ENCODE measurements at places on chromosomes 16 and 17.

- DNase-seq: no peak
These were observed 146.1 kb downstream of the SDK2 start for GRCh38 chr17:73498176-73498575.

GRCh38 chr17:42548070-42548837 is 4.5 kb upstream of the HSD17B1 start:
- no peak for DNase-seq

- DNase-seq: peak; percentile 57
These were observed 19.5 kb downstream of the ATP2A3 start for GRCh38 chr17:3944485-3945388.

- peak; percentile 35 for DNase-seq
These were observed 14.6 kb downstream of the SRCIN1 start for GRCh38 chr17:38590988-38591758.

DNA sequence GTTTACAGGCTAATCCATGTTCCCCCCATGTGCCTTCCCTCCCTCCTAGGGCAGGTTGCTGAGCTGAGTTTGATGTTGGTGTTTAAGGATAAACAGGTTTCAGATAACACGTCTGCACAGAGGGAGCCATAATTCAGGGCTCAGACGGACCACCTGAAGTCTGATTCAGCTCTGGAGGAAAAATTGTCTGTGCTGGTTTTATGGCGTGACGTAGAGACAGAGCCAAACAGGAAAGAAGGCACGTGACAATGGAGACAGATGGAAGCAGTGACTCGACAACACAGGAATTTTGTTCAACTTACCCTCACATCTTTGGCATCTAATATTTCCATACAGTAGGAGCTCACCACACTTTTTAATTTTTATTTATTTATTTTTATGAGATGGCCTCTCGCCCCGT is 10.7 kb upstream of the USP10 start:
- peak; percentile 77 for DNase-seq

GRCh38 chr16:4693956-4694641 is 737 bp downstream of the NUDT16L1 start:
- peak; percentile 43 for DNase-seq

GRCh38 chr17:57286399-57287105 is 30.2 kb downstream of the MSI2 start:
- DNase-seq: no peak

GRCh38 chr17:51398687-51399086 is 138.3 kb downstream of the UTP18 start:
- no peak for DNase-seq

DNA sequence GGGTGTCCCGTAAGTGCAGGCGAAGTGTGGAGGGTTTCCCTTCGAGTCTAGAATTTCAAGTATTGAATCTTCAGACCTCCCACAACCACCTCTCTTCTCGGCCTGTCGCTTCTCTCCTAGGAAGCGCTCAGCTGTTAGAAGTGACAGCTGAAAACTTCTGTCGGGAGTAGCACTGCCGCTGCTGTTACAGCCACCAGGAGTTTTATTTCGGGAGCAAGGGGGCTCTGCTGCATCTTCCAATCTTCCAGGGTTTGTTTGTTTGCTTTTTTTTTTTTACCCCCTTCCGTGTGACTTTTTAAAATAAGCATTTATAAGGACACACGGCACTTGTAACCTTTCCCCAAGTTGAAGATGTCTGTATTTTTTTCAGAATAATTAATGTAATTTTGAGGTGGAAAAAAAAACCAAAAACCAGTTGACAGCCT is 767 bp downstream of the RPS6KB1 start:
- DNase-seq: peak; percentile 29

DNA sequence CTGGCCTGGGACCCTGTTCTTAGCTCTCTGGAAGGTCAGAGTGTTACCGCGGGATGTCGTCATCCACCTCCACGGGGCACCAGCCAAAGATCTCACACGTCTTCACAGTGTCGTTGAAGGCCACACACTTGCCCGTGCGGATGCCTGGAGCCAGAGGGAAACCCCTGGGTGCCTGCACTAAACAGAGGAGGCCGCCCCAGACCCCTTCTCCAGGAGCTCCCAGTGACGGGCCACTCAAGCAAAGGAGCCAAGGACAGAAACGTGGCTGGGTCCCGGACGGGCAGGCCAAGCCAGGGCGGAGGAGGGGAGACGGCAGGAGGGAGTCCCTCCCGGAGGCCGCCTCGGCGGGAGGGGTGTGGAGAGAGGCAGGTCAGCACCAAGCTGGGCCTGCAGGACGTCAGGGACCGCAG is 11.0 kb upstream of the CAMKK1 start:
- DNase-seq: no peak

DNA sequence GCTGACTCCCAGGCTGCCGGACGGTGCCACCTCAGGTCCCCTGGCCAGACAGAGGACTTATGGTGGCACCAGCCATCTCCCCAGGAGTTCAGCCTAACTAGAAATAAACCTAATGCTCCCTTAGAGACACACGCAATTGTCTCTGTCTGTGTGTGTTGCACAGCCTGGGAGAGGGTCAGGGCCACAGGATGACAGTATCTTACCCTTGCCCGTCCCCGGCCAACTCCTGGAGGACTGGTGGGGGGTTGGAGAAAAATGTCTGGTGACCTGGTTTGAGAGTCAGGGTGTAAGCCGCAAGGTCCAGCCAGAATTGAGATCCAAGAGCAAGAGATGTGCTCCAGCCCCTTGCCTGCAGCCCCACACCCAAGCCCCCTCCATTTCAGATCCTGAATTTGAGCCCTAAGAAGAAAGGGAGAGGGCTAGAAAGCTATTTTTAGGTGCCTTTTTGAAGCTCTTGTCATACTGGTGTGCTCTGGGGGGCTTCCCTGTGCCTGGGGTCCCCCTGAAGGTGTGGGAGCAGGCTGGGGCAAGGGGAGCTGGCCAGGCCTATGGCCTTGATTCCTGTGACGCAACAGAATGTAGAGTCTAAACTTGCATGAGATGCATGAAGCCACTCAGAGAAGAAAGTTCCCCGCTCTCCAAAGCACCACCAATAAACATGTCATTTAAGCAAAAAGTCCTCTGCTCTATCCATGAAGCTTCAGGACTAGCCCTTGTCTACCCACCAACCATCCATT is 12.9 kb downstream of the ZNF319 start:
- no peak for DNase-seq

DNA sequence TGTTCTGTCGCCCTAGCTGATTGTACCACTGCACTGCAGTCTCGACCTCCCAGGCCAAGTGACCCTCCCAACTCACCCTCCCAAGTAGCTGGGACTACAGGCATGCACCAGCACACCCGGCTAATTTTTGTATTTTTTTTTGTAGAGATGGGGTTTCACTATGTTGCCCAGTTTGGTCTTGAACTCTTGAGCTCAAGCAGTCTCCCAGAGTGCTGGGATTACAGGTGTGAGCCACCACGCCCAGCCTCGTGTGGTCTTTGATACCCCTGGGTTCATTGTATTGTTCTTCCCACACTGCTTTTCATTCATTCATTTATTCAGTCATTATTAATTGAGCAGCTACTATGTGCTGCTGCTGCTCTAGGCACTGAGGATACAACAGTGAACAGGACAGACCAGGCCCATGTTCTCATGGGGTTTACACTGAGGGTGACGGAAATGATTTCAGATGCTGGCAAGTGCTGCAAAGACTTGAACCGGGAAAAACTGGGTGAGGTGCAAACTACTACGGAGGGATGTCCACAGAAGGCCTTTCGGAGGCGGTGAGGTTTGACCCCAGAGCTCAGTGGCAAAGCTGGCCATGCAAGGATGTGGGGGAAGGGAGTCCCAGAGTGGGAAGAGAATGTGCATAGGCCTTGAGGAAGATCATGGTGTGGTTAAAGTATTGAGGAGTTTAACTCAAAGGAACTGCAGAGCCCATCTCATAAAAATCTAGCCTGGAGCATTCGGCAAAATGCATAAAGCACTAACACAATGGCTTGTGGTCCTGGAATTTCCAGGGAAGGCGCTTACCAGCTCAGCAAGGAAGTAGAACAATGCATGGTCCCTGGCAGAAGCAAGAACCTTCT is 10.9 kb downstream of the ABCC1 start:
- DNase-seq: no peak
